Kidney epithelial cell (primary cell): ENCODE measurements at places on chromosomes 7 and 10. TPM values are rescaled to one million over a fixed set of nuclear protein-coding genes. Genes with fewer than 3 reads are reported as not detected.

Gene TMEM213
- total RNA-seq, result not detected in 2 replicates

Gene PTN
- total RNA-seq, result 4.7 and 10.4 TPM in 2 replicates

Gene LGI1
- total RNA-seq, result not detected in 2 replicates

Gene GALNT17
- 3.3 and 5.0 TPM in 2 replicates for total RNA-seq

Gene PILRA
- total RNA-seq, result 0.68 TPM in 1 of 2 replicates, not detected in the other

Gene NEUROG3
- total RNA-seq, result not detected in 2 replicates

Gene TMEM184A
- total RNA-seq, result 5.7 and 5.8 TPM in 2 replicates

Gene EIF5AL1
- total RNA-seq, result 0.38 and 0.41 TPM in 2 replicates

Gene MRLN
- total RNA-seq, result not detected in 2 replicates

Gene FANK1
- total RNA-seq, result 5.3 and 7.5 TPM in 2 replicates

Gene ZNF786
- total RNA-seq, result 7.2 and 12.1 TPM in 2 replicates

Gene TRIL
- 0.75 and 1.3 TPM in 2 replicates for total RNA-seq

Gene SORBS1
- total RNA-seq, result 4.0 and 4.9 TPM in 2 replicates

GRCh38 chr10:129277841-129278240 lies 189.2 kb upstream of the MGMT start:
- DNase-seq, result no peak

DNA sequence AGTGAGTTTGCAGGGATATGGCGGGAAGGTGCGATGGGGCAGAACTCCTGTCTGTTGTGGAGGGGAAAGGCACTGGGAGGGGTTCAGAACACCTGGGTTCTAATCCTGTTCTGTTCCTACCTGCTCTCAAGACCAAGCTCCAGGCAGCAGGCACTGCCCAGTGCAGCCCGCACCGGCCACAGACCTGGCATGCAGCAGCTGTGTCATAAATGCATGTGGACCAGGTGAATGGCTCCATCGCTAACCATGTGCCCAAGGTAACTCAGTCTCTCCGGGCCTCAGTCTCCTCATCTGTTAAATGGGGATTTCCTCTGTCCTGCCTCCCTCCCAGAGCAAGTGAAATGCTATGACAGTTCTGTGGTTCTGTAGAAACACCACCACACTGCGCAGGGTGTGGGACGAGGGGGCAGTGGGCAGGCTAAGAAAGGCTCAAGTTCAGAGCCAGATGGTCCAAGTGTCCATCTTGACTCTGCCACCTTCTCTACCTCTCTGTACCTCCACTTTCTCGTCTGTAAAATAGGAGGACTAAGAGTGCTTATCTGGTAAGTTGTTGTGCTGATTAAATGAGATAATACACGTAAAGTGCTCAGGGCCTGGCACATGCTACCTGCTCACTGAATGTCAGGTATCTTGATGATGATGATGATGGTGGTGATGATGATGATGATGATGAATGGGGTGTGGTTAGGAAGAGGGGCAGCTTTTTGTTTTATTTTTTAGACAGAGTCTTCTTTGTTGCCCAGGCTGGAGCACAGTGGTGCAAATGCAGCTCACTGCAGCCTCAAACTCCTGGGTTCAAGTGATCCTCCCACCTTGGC lies 22.9 kb downstream of the ATP6V1F start:
- DNase-seq, result no peak

DNA sequence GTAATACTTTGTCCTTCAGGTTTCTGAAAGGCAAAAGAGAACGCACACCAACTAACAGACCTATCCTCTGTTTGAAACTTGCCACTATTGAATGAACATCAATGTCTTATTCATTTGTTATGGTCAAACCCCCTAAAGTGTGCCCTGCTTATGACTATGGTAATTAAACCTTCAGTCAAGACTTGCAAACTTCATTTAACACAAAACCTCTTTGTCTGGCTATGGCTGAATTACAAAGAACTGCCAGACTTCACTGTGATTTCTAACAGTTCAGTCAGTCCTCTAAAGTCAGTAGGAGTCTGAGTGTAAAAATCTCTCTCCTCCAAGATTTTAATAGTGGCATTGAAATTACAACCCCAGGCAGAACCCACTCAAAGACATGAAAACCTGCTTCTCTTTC lies 702.5 kb upstream of the LRRN3 start:
- no peak for DNase-seq

DNA sequence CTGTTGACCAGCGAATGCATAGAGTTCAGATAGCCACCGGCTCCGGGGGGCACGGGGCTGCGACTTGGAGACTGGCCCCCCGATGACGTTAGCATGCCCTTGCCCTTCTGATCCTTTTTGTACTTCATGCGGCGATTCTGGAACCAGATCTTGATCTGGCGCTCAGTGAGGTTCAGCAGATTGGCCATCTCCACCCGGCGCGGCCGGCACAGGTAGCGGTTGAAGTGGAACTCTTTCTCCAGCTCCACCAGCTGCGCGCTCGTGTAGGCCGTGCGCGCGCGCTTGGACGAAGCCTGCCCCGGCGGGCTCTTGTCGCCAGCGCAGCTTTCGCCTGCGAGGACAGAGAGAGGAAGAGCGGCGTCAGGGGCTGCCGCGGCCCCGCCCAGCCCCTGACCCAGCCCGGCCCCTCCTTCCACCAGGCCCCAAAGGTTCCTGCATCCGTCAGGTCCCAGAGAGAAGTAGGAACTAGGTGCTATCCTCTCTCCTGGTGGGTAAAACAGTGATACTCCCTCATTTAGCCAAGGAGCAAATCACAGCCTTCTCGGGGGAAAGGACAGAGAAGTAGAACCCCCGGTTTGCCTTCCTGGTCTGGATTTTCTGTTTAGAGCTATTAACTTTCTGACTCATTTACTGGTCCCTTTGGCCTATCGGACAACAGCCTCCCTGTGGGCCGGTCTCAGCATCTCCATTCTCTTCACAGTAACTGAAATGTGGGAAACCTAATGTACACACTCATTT lies 6.1 kb upstream of the HOXA2 start:
- DNase-seq, result no peak

GRCh38 chr7:23544913-23545354 lies 13.2 kb upstream of the TRA2A start:
- no peak for DNase-seq

DNA sequence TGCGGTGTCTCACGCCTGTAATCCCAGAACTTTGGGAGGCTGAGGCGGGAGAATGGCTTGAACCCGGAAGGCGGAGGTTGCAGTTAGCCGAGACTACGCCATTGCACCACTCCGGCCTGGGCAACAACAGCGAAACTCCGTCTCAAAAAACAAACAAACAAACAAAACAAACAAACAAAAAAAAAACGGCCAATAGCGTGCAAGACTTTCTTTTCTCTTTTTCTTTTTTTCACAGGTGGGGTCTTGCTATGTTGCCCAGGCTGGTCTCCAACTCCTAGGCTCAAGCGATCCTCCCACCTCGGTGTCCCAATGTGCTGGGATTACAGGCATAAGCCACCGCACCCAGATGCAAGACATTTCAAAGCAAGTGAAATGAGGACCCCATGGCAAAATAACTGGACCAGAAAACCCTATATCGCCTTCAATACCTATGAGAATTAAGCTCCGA lies 1.6 kb downstream of the PSAP start:
- no peak for DNase-seq

GRCh38 chr7:112365551-112365950 lies 84.7 kb upstream of the IFRD1 start:
- DNase-seq, result no peak

- no peak for DNase-seq
Measured at GRCh38 chr7:73969991-73970390, 58.0 kb upstream of the ELN start.

- no peak for DNase-seq
Measured at GRCh38 chr7:55104712-55105433, 86.1 kb downstream of the EGFR start.

GRCh38 chr7:47314728-47315607 lies 266.9 kb downstream of the TNS3 start:
- no peak for DNase-seq

DNA sequence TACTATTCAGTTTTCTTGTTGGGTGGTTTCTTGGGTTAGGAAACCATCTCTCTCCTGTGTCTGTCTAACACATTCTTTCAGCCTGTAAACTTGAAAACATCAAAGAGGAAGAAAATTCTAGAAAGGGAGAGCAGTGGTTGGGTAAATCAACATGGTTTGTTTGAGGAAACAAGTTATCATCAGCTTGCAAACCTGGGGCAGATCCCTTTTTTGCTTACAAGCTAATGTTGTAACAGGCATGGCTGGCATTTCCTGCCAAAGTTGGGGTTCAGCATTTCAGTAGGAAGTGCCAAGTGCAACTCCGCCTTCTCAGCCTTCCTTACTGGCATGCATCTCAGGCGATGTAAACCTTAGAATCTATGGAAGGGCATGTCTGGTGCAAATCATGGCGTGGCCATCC lies 112.6 kb downstream of the EEPD1 start:
- DNase-seq, result no peak

DNA sequence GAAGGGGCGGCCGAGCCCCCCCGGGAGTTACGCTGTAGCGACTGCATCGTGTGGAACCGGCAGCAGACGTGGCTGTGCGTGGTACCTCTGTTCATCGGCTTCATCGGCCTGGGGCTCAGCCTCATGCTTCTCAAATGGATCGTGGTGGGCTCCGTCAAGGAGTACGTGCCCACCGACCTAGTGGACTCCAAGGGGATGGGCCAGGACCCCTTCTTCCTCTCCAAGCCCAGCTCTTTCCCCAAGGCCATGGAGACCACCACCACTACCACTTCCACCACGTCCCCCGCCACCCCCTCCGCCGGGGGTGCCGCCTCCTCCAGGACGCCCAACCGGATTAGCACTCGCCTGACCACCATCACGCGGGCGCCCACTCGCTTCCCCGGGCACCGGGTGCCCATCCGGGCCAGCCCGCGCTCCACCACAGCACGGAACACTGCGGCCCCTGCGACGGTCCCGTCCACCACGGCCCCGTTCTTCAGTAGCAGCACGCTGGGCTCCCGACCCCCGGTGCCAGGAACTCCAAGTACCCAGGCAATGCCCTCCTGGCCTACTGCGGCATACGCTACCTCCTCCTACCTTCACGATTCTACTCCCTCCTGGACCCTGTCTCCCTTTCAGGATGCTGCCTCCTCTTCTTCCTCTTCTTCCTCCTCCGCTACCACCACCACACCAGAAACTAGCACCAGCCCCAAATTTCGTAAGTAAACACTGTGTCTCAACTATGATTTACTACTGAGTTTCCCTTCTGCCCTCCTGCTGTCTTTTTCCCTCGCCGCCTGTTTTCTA lies 666 bp downstream of the NRG3 start:
- no peak for DNase-seq

GRCh38 chr10:86357041-86357440 lies 9.6 kb downstream of the GRID1 start:
- DNase-seq, result no peak

DNA sequence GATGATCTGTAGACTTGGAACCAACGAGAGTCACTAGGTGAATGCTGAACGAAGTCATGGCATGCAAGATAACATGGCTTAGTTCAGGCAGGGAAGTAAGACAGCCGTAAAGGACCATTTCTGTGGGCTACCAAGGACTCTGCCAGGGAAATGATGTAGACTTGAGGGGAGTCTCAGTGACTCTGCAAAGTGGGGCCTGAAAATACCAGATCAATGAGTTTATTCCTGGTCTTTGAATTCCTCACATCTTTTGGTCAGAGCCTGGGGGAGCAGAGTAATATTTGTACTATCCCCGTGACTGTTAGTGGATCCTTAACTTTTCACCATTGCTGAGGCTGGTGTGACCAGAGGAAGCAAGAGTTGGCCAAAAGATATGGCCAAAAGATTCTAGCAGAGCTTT lies 60.7 kb upstream of the INHBA start:
- no peak for DNase-seq

GRCh38 chr7:42338916-42339540 lies 102.0 kb upstream of the GLI3 start:
- no peak for DNase-seq

- no peak for DNase-seq
Measured at GRCh38 chr10:98074315-98074911, 44.0 kb upstream of the CRTAC1 start.

GRCh38 chr10:129030996-129031843 lies 435.8 kb upstream of the MGMT start:
- DNase-seq, result no peak

GRCh38 chr10:44400541-44400940 lies 15.6 kb upstream of the CXCL12 start:
- DNase-seq, result no peak

- DNase-seq, result no peak
Measured at GRCh38 chr7:129074994-129075393, 20.1 kb upstream of the TNPO3 start.

GRCh38 chr10:133030126-133030525 lies 57.6 kb upstream of the ADGRA1 start:
- no peak for DNase-seq

- DNase-seq, result no peak
Measured at GRCh38 chr10:113683300-113683699, 3.6 kb downstream of the CASP7 start.

- DNase-seq, result no peak
Measured at GRCh38 chr10:107081644-107082043, 82.9 kb downstream of the SORCS1 start.

DNA sequence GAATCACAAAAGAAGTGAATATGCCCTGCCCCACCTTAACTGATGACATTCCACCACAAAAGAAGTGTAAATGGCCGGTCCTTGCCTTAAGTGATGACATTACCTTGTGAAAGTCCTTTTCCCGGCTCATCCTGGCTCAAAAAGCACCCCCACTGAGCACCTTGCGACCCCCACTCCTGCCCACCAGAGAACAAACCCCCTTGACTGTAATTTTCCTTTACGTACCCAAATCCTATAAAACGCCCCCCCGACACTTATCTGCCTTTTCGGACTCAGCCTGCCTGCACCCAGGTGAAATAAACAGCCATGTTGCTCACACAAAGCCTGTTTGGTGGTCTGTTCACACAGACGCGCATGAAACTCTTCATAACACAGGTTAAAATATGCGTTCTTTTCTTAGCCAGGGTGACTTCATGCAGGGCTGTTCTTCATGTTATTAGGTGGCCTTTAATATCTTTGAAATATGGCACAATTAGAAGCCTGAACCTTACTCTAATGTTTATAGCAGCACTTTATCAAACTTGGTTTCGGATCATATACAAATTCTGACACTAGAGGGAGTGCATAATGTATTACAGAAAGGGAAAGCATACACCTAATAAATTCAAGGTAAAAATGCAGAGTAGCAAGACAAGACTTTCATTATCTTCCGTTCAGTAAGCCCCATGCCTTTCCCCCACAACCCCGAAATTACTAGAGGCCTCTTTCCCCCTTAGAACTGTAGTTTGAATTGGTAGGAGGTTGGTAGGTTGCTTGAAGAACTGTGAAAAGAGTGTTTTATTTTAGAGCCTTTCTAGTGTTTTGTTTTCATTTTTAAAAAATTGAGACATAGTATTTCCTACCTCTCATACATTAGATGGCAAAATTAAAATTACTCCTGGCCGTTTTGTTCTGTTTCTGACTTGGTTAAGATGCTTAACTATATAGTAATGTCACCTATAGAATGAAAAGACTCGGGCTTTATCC lies 117.9 kb downstream of the NPY start:
- DNase-seq, result peak; percentile 14

- no peak for DNase-seq
Measured at GRCh38 chr7:16114633-16115032, 306.7 kb downstream of the CRPPA start.

- no peak for DNase-seq
Measured at GRCh38 chr10:62817121-62817765, 1.1 kb upstream of the EGR2 start.

DNA sequence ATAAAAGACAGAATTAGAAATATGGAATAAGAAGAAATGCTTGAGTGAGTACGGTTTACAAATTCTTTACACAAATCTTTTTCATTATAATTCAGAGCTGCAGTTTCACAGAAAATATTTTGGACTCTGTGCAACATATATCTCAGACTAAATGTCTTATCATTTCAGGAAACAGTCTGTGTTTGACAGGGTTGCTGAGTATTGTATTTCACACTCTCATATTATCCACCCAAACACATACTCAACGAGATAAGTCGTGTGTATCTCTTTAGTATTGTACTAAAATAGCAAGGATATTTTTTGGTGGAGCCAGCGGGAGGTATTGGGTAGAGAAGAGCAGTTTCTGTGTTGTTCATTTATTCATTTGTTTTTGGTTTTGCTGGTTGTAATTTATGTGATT lies 39.0 kb upstream of the SLC39A12 start:
- DNase-seq, result no peak
